ENCODE measurements at places on chromosomes 12 and 14.

- DNase-seq = no peak
Measured at GRCh38 chr14:103762541-103762940, 46.9 kb downstream of the ZFYVE21 start.

- peak; percentile 63 for DNase-seq
Measured at GRCh38 chr12:67456431-67456901, 187.3 kb downstream of the CAND1 start.

DNA sequence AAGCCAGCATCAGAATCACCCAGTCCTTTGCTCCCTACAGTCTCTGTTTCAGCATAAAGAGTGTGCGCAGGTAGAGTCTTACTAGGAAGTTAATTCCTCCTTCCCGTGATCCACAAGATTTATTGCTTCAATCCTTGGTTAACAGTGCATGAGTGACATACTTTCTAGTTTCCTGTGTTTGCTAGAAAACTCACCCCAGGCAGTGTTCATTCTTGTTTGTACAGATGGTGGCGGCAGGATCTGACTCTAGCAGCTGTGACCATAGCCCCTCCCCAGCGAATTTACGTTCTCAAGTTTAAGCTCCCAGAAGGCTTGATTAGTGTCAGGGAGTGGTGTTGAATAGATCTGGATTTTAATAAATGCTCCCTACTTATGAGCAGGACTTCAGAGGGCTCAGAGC lies 75.9 kb upstream of the ANO2 start:
- DNase-seq = no peak

- no peak for DNase-seq
Measured at GRCh38 chr14:64825509-64825908, 54.2 kb downstream of the SPTB start.

- peak; percentile 39 for DNase-seq
Measured at GRCh38 chr14:22598099-22598895, at the start of gene ABHD4. Gene ABHD4, plus strand, starts transcription at chr14:22598300. Its CDS starts 7 bp downstream, at chr14:22598307.

GRCh38 chr14:56005191-56006053 lies 112.8 kb upstream of the PELI2 start:
- DNase-seq = no peak

GRCh38 chr12:118035190-118036041 lies 18.9 kb downstream of the RFC5 start:
- DNase-seq = peak; percentile 51

DNA sequence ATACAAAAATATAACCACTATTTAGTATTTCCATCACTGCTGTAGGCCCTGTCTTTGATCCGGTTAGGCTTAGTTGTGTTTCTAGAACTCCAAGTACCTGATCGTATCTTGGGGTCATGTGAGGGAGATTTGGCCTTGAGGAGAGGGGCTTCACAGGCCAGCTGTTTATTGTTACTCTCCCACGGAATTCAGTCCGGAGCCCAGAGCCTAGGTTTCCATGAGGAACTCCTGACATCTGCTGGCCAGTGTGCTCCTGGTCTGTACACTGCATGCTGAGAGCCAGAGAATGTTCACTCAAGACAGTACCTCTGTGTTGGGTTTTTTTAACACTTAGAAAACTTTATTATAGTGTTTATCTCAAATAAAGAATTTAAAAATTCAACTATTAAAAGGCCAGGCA lies 341.0 kb upstream of the TMEM132C start:
- DNase-seq = no peak

GRCh38 chr12:14219156-14219555 lies 146.3 kb upstream of the ATF7IP start:
- DNase-seq = no peak

- DNase-seq = no peak
Measured at GRCh38 chr14:82362452-82362851, 828.8 kb upstream of the SEL1L start.

DNA sequence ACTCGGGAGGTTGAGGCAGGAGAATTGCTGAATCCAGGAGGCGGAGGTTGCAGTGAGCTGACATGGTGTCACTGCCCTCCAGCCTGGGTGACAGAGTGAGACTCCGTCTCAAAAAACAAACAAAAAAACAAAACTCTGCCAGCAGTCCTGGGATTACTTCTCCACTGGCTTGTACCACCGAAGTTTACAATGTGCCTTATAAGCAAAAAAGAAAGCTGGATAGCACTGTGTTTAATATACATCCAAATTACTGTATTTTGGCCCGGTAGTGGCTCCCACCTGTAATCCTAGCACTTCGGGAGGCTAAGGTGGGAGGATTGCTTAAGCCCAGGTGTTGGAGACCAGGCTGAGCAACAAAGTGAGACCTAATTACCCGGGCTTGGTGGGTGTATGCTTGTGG lies 16.7 kb downstream of the HOMEZ start:
- no peak for DNase-seq

GRCh38 chr14:24829862-24830261 lies 195.9 kb upstream of the GZMB start:
- DNase-seq = no peak

DNA sequence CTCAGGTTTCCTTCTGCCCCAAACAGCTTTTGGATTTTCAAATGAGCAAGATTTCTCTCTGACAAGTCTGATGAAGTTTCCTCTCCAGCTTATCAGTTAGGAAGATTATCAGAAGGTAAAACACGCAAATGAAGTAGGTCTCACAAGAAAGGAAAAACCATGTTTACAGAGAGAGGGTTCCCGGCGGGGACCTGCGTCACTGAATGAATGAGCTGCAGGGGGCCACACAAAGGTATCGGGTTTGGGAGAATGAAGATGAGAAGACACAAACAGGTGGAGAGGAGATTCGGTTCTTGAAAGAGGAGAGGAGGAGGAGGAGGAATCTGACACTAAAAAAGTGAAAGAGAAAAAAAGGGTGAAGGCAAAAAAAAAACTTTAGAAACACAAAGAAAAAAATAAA lies 208.6 kb downstream of the CALM1 start:
- DNase-seq = no peak

GRCh38 chr12:18343708-18344107 lies 82.4 kb downstream of the PIK3C2G start:
- no peak for DNase-seq

DNA sequence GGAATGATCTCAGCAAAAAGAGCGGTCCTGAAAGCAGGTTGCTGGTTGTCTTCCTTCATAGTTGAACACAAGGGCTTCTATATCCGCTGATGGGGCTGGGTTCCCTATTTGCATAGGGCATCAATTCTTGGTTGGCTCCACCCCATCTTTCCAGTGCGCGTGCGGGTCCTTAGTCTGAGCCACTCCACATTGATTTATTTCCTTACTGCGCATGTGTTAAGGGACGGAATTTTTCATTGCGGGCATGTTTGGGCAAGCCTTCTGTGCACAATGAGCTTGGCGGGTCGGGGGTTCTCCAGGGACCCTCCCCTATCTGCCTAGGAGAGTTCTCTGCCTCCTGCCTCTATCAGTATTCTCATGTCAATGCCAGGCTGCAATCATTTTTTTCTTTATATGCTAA lies 21.2 kb upstream of the DLGAP5 start:
- DNase-seq = no peak

GRCh38 chr12:116982791-116983411 lies 72.2 kb downstream of the FBXW8 start:
- no peak for DNase-seq

DNA sequence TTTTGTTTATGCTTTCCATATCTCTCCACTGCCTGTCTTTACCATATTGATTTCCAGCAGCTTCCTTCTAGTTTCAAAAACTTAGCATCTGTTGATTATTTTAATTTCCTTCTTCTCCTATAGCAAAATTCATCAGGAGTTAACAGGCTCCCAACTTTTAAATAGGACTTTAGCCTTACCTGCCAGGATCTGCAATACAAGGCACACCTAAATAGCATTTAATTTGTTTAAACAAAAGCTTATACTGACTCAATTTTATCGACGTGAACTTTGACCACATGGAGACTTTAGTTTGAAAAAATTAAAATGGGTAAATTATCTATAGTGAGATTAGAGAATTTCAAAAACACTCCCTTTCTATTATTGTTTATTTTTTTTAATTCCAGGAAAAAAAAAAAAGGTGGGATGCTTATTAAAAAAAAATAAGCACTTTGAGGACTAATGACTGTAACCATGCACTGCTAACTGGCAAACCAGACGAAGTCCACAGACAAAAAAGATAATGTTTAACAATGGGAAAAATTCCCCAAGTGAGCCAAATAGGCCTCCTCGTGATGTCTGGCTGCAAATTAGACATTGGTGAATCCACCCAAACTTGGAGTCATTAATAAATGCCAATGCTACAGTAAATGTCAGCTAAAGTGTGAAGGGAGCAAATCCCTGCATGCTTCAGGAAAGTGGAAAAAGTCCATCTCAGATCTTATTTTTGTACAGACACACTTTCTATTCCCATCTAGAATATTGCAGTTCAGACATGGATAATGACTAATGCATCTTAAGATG lies 40.7 kb downstream of the RMST start:
- DNase-seq = no peak

DNA sequence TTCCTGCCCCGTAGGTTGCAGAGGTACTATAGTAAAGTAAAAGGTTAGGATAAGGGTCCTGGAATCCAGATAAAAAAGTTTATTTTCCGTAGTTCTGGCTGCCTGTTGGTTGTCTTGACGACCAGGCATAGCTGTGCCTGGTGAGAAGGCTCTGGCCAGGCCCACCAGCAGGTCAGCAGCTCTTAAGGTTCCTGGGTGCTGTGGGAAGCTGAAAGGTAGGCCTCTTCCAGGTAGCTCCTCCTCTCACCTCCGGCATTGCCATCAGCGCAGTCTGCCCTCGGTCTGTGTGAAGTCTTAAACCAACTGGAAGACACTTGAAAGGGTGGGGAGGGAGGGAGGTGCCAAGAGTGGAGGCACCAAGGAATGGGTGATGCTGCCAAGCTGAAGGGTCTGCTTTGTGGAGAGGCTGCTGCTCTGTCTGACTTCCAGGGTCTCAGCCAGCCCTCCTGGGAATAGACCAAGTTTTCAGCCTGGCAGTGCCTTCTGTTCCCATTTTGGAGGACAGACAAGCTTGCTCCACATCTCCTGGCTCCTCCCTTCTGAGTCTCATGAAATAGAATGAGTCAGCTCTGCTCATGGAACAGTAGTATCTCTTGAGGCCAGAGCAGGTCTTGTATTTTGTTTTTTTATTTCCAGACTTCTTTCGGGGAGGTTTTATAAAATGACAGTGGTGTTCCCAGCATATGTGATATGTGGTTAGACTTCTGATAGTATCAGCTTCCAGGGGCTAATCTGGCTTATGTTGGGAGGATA lies 5.2 kb upstream of the ACADS start:
- DNase-seq = no peak
